NCI-H510A treated with DMSO at 0.1 percent for 48 hours (cell line): ENCODE measurements at places on chromosomes 5 and 9.

GRCh38 chr9:100058699-100059579 lies 39.9 kb downstream of the ERP44 start:
- DNase-seq, result no peak

- DNase-seq, result no peak
These were observed 132.0 kb downstream of the SEC61B start for GRCh38 chr9:99354104-99354503.

- no peak for DNase-seq
These were observed 180.7 kb downstream of the AP3B1 start for GRCh38 chr5:78113689-78114264.

DNA sequence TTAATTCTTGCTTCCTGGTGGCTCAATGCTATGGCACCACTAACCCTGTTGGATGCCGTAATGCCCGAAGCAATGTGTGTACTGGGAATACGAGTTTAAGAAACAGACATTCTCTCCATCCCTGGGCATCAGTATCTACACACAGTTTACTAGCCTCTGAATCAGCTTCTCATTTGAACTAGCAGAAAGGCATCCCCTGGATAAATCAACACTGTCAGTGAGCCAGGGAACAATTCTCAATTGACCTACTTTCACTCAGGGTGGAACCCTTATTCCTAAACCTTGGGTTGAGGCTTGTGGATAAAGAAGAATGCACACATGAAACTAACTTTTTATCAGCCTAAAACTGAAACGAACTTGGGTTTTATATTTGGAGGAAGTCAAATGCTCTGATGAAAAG lies 331.0 kb downstream of the GADD45G start:
- no peak for DNase-seq

DNA sequence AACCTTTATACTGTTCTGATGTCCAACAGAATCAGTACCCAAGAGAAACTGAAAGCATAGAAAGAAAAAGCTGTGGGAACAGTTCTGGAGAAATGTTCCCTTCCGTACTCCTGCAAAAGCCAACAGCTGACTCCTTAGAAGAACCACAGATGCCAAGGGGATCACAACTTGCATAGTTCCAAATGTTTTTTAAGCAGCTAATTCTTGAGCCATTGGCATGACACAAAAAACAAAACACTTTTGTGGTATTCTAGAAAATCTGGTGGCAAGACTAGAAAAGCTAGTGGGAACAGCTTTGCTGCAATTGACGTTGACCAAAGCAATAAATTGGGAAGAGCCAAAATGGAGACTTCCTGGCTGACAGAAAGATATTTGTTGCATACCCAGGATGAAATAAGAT lies 189.9 kb downstream of the ARL15 start:
- no peak for DNase-seq

DNA sequence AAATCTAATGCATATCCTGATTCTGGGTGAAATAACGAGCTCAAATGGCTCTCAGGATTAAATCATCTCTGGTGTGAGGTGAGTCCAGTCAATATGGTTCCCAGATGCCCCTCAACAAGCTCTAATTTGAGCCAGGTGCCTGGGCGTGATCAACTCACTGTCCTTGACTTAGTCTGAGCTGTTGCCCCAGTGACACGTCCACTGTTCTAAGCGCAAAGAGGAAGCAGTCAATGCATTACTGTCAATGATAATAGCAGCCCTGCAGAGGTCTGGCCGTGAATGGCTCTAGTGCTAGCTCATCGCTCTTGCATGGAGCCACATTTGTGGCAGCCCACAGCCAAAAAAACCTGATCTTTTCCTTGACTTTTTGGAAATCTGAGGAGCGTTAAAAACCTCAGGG lies 128.6 kb upstream of the EFNA5 start:
- DNase-seq, result no peak

DNA sequence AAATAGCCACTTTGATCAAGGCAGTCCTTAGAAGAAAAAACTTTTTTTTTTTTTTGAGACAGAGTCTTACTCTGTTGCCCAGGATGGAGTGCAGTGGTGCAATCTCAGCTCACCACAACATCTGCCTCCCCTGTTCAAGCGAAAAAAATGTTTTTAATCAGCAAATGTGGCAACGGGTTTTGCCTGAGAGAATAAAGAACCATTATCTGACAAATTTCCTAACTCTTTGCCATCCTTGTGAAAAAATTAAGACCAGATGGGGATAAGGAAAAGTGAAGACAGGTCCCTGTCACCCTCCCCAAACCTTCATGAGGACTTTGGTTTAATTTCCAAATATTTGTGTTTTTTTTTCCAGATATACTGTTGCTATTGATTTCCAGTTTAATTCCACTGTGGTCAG lies 107.3 kb upstream of the SPOCK1 start:
- DNase-seq, result no peak

DNA sequence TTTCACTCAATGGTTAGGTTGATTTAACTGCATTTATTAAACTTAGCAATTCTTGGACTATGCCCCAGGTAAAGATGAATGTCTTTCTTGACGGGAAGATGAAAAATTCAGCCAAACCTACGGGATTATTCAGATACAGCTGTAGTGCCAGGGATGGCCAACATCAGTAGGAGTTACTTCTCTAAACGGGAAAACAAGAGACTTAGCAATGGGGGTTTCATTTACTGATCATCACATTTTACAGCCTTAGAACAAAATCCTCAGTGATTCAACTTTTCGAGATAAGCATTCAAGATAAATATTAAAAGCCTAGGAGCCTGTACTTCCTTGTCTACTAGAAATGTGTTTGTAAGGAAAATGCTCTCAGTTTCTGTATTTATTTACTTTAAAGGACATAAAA lies 46.1 kb downstream of the S1PR3 start:
- no peak for DNase-seq

- DNase-seq, result no peak
These were observed 189.2 kb upstream of the PRDM9 start for GRCh38 chr5:23318166-23318565.

DNA sequence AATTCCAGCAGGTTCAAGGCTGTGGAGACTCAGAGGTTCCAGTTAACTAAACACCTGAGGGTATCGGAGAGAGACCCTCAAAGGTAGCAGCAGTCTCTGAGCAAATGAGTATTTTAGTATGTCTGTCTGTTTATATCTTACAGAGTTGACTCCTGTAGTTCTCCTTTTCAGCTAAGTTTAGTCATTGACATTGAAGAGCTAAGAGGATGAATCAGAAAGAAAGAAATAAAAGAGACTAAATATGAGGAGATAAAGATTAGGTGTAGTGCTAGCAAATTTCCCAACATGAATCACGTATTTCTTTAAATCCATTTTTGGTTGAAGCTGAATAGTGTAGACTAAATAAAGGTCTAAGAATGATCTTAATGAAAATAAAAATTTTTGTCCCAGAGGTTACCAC lies 474.0 kb upstream of the RGMB start:
- no peak for DNase-seq

GRCh38 chr9:96522366-96522765 lies 72.4 kb downstream of the HABP4 start:
- no peak for DNase-seq

DNA sequence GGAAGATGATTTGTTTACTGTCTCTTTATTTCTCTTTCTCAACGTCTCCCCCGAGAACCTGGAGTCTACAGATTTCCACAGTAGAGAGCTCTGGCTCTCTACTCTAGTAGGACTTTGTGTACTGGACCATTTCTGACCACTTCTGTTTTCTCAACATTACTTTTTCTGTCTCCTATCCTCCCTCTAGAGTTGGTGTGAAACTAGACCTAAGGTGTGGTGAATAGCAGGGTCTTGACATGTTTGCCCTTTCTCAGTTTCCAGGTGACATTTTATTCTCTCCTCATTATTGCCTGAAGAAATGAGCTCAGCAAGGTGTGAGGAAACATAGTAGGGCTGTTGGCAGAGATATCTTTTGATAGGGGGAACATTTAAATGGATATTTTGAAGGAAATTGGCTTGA lies 62.1 kb upstream of the IL6ST start:
- no peak for DNase-seq
